ENCODE measurements at places on chromosomes 3 and 15.

- no peak for DNase-seq
Measured at GRCh38 chr15:97420130-97420529, 540.4 kb upstream of the ARRDC4 start.

DNA sequence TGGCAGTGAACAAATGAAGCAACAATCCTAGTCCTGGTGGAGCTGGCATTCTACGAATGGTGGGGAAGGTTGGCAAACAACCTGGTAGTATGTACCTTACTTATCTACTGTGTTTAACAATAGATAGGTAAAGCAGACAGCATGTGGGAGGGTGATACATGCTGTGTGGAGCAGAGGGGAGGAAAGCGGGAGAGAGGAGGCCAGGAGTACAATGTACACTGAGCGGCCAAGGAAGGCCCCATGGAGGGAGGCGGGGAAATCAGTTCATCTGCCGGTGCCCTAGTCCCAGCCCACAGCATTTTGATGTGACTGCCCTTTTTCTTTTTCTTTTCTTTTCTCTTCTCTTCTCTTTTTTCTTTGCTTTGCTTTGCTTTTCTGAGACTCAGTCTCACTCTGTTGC lies 5.3 kb upstream of the RHCG start:
- no peak for DNase-seq

DNA sequence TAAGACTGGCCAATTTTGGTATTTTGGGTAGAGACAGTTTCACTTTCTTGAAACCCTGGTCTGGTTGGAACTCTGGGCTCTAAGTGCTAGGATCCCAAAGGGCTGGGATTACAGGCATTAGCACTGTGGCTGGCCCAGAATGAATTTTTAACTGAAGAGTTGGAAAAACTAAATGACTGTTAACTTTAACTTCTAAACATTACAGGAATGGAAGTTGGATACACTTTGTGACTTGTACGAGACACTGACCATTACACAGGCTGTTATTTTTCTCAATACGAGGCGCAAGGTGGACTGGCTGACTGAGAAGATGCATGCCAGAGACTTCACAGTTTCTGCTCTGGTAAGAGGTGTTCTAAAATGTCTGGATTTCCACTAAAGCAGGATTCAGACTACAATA lies 3.5 kb downstream of the EIF4A2 start:
- DNase-seq: no peak

DNA sequence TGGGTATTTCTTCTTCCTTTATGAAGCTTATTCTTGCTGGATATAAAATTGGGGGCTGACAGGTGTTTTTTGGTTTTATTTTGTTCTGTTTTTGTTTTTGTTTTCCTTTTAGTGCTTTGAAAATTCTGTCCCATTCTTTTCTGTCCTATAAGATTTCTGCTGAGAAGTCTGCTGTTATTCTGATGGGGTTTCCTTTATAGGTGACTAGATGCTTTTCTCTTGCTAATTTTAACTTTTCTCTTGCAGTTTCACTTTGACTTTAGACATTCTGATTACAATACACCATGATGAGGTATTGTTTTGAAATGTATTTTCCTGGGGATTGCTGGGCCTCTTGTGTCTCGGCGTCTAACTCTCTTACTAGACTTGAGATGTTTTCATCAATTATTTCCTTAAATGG lies 22.8 kb downstream of the TTC14 start:
- DNase-seq: no peak

GRCh38 chr3:88019024-88019423 lies 39.8 kb downstream of the CGGBP1 start:
- no peak for DNase-seq

- no peak for DNase-seq
Measured at GRCh38 chr3:64873400-64873799, 185.6 kb upstream of the ADAMTS9 start.

DNA sequence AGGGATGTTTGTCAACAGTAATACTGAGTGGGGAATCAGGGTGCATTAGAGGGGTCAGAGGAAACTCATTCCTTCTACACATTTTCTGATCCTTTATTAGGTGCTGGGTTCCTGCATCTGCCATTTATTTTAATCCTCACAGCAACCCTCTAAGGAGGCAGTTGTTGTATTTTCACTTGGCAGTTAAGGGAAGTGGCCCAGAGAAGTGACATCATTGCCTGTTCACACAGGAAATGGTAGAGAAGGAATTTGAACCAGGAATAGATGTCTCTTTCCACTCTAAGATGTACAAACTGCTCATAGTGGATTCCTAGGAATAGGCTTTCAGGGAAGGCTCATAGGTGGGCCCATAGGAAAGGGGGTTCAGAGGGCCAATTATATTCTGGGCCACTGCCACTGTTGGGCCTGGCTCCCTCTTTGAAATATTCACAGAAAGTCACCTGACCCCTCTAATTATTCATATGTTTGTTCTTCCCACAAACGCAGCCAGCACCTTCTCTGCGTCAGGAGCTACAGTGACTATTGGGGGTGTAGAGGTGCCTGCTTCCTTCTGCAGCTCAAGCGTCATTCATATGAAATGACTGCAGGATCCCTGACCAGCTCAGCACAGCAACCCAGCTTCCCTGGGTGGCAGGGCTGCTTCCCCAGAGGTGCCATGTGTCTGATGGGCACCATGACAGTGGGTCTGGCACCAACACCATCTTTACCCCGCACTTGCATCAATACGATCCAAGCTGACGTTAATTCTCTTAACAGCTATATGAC lies 163.9 kb upstream of the SMAD3 start:
- no peak for DNase-seq

GRCh38 chr15:59828263-59828662 lies 139.1 kb upstream of the BNIP2 start:
- no peak for DNase-seq

DNA sequence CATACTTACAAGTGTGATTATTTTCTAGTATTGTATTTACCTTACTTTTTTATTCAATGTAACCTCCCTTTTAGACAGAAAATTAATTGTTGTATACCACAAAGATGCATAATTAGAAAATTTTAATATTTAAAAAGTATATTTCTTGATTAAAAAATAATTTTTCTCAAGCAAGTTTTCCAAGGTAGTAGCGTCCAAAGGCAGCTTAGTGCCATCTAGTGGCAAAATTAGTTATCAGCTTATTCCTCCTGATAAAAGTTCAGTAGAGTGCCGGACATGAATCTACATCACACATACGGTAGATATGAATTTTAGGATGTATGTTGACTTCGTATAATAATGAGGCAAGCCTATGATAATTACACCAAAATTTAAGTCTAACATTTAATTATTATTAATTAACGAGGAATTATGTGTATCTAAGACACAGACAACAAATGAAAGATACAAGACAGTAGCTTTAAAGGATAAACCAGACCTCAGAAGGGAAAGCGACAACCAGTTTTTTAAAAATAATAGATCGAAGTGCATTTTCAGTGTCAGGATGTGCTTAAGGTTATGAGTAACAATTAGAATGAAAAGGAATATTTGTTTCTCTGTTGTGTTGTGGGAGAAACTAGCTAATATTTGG lies 405.9 kb downstream of the ROBO1 start:
- DNase-seq: no peak

DNA sequence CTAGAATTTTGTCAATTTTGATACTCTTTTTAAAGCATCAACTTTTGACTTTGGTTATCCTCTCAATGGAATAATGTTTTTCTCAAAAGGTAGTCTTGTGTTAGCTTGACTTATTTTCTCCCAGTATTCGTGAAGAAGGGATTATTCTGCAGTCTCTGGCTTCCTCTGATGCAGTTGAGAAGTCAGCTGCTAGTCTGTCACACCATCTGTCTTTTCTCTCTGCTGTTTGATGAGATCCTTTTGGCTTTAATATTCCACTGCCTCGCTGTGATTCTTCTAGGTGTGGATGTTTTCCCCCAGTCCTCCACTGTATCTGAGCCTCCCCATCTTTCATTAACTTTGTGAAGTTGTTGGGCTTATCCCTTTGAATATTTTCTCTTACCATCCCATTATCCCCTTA lies 141.0 kb downstream of the WDR72 start:
- DNase-seq: no peak

GRCh38 chr3:172560026-172560425 lies 36.8 kb upstream of the TNFSF10 start:
- no peak for DNase-seq

GRCh38 chr3:17629400-17629799 lies 113.0 kb downstream of the TBC1D5 start:
- DNase-seq: no peak

GRCh38 chr15:69595009-69595791 lies 142.6 kb downstream of the RPLP1 start:
- peak; percentile 46 for DNase-seq

DNA sequence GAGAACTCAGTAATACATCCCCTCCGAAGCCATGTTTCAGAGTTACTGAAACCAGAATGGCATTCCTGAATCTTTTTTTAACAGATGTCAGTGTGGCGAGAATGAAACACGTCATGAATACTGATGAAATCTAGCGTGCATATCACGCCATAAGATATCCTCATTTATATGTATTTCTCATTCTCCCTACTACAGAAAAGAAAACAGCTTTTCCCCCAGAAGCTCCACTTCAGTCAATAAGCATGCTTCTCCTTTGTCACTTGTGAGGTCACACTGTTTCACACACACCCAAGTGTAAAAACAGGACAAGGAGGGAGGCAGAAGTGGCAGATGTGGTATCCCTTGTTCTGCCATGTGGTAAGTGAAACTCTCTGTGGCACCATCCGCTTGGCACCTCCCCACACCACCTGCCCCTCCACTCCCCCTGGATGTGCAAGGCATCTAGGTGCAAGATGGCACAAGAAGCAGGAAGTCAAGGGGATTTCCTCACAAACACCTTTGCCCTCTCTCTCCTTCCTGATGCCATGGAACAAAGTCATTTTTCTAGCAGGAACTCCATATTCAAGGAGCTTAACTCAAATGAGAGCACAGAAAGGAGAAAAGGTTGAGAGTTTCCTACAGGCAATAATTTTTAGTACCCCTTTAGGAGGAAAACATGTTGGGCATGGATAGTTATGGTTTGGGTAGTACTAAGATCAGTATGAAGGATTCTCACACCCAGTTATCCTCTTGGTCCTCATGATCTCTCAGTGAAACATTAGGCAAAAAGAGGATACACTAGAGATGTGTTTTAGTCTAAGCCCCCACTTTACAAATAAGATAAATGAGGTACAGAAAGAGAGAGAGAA lies 47.5 kb upstream of the FRMD4B start:
- no peak for DNase-seq

GRCh38 chr3:12891985-12892839 lies 50.8 kb upstream of the RPL32 start:
- DNase-seq: no peak

GRCh38 chr3:59425942-59426341 lies 376.1 kb upstream of the CFAP20DC start:
- DNase-seq: no peak

GRCh38 chr15:60370105-60370868 lies 27.5 kb downstream of the ANXA2 start:
- no peak for DNase-seq

GRCh38 chr15:85389306-85389650 lies 8.9 kb downstream of the AKAP13 start:
- no peak for DNase-seq

GRCh38 chr3:128889139-128889894 lies 9.9 kb downstream of the ACAD9 start:
- no peak for DNase-seq

DNA sequence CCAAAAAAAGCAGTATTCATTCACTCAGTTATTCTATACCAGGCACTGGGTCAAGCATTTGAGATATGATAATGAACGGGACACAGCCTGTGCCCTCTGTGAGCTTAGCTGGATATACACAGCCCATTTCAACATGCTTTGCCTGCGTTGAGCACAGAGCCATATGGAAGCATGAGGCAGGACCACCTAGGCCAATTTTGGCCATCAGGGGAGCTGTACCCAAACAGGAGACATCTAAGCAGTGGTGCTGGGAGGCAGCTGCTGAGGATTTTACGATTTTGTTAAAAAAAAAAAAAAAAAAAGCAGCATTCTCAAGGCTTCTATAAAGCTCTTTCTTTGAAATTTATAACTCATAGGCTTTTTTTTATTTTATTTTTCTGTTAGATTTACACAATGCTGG lies 87.2 kb upstream of the SLC2A2 start:
- DNase-seq: no peak

GRCh38 chr3:146498002-146498736 lies 28.8 kb upstream of the PLSCR2 start:
- no peak for DNase-seq

- DNase-seq: no peak
Measured at GRCh38 chr3:161691677-161692076, 195.1 kb downstream of the OTOL1 start.

DNA sequence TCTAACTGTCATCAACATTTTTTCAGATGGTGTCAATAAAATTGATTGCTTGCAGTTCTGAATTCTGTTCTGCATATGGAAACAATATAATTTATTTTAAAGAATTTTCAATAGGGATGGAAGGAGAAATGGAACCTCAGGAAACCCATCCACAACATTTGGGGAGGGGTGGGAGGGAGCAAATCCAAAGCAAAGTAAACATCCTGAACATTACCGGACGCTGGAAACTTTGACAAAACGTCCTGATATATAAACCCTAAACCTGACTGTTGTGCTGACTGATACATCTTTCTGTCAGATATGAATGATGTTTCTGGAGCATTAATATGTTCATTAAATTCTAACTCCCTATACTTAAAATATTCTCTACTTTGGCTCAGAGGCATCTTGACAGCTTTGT lies 479.0 kb downstream of the FOXP1 start:
- no peak for DNase-seq

DNA sequence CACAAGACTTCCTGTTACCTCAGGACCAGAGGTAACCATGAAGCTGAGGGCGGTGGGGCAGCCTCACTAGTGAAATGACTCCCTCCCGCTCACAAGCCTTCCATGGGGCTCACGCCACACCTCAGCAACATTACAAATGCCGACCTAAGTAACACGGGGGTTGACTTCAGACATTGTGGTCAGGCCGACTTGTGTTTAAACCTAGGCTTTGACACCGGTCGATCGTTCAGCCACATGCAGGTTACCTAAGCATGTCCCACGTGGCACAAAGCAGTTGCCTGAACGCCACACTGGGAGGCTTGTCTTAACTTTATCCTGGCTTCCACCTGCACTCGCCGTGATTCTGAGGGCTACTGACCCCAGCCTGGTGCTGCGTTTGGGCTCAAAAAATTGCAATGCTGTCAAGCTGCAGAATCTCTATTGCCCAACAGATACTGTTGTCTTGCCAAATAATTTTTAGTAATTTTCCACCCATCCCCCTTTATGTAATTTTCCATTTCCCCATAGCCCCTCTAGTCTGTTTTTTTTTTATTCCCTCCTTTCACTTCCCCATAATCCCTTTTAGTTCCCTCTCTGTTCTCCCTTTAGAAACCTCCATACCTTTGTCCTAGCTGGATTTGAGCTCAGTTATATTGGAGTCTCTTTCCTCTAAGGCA lies 158.6 kb upstream of the RGMA start:
- DNase-seq: no peak

- no peak for DNase-seq
Measured at GRCh38 chr3:198062068-198062465, 102.0 kb downstream of the LMLN start.

- DNase-seq: no peak
Measured at GRCh38 chr3:185926445-185926844, 11.4 kb downstream of the TRA2B start.
